Stimulated activated CD4-positive, alpha-beta T cell treated with anti-CD3 and anti-CD28 coated beads, Interleukin-12 subunit alpha, Interleukin-12 subunit beta, amount 100 ng/mL, for 48 hours (primary cell): ENCODE measurements at places on chromosomes 5 and 9.

GRCh38 chr5:56680731-56681130 lies 134.6 kb upstream of the MAP3K1 start:
- no peak for DNase-seq

GRCh38 chr9:125146247-125146646 lies 2.9 kb upstream of the SCAI start:
- no peak for DNase-seq

DNA sequence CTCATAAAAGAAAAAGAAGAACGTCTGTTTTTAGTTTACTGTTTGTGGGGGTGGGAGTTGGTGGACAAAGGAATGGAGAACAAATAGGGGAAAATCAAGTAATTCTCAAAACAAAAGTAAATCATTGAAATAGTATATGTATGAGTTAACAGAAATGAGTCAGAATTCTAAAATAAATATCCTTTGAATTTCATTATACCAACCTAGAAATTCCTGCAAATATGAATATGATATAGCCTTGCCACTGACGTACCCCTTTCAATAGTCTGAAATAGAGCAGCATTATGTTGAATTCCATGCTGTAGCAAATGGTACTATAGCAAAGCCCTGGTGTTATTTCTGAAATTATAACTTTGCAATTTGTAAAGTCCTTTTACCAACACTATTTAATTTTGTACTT lies 29.6 kb upstream of the DTWD2 start:
- no peak for DNase-seq

- DNase-seq, result peak; percentile 65
Measured at GRCh38 chr9:130701059-130702022, 7.8 kb downstream of the EXOSC2 start.

- DNase-seq, result no peak
Measured at GRCh38 chr9:13729955-13730354, 450.5 kb upstream of the MPDZ start.

DNA sequence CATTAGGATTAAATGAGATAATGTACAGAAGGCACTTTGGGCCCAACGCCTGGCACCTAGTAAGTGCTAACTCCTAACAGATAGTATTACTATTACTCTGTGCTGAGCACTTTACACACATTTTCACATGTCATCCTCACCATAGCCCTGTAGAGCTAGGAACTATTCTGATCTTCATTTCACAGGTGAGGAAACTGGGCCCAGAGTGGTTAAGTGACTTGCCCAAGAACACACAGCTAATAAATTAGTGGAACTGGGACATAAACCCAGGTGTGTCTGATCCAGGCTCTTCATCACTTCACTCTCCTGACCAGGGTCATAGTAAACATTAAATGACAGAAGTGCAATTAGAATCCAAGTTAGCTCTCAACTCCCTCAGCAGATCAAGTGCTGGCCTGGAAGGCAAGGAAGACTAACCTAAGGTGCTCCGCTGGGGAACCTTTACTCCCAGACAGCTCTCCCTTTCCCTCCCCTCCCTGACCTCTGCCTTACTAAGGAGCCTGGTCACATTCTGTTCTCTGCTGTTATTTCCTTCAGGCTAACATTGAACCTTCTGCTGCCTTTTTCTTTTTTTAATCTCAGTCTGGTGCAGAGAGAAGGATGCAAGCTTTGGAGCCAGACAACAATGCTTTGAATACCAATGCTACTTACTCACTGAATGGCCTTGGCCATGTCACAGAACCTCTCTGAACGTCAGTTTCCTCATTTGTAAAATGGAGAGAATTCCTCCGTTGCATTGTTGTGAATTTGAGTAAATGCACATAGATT lies 4.1 kb upstream of the ADRA1B start:
- no peak for DNase-seq

GRCh38 chr9:98860871-98861293 lies 53.4 kb downstream of the GALNT12 start:
- no peak for DNase-seq

DNA sequence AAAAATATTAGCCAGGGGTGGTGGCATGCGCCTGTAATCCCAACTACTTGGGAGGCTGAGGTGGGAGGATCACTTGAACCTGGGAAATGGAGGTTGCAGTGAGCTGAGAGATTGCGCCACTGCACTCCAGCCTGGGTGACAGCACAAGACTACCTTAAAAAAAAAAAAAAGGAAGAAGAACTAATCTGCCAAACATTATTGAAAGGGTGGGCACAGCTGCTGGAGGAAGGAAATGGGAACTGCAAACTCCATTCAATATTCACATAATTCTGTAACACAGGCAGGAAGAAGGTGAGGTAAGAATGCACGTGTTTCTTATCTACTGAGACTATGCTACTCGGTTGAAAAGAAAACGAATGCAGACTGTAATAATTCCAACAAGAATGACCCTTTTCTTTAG lies 121.1 kb upstream of the GNA14 start:
- DNase-seq, result no peak

DNA sequence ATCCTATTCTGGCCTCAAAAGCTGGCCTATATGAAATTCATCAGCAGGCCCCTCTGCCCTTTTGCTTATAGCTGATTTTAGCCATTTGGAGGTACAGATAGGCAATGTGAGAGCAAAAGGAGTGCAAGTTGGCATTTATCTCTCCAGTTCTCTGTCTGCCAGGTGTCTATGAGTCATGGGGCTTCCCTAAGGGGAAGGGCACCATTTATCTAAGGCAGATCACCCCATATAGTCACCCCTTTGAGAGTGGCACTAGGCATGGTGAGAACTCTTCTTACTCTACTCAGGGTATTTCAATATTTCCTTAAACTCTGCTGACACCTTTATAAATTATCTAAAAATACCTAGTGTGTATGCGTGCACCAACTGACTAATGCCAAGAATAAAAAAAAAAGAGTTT lies 314.7 kb upstream of the CDH6 start:
- no peak for DNase-seq

- no peak for DNase-seq
Measured at GRCh38 chr5:9351546-9351945, 194.3 kb downstream of the SEMA5A start.

GRCh38 chr9:124652203-124652602 lies 118.9 kb downstream of the NR6A1 start:
- no peak for DNase-seq

- DNase-seq, result no peak
Measured at GRCh38 chr9:5801739-5802113, 31.2 kb downstream of the ERMP1 start.

DNA sequence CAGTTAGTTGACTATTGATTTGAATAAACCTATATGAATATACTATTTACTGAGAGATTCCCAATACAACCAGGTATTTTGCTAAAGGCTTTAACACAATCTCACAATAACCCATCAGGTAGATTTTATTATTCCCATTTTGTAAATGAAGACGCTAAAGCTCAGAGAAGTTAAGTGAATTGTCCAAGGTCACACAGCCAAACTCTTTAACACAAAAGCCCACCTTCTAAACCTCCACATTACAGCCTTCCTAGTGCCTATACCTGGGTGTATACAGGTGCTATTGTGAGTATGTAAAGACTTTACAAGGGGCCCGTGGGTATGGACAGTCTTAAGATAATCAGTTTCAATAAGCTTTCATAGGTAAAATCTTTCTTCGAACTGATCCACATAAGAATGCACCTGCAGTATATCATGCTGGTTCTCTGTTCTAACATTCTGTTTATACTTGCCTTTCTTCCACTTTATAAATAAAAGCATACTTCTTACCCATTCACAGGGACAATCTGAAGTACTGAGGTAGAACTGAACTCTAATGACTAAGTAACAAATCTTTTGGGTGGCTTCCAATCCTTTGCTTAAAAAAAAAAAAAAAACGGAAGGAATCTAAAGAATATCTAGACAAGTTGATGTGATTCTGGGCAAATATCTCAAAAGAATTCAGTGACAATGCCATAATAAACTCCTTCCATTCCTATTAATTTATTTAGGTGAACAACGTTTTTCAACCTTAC lies 59.1 kb downstream of the PJA2 start:
- no peak for DNase-seq

- no peak for DNase-seq
Measured at GRCh38 chr5:72248410-72248981, 71.5 kb downstream of the MRPS27 start.

DNA sequence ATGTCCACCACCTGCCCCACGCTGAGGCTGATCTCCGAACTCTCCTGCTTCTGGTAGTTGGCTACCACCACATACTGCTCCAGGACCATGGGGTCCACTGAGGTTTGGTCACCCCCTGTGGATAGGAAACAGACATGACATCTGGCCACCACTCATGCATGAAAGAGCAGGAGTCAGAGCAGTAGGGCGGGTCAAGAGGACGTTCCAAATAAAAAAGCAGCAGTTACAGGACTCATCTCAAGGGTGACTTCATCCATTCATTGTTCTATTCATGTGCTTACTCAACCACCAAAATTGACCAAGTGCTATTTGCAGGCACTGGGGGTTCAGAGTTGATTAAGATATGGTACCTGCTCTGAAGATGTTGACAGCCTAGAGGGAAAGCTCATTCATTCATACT lies 79.2 kb upstream of the UBTD2 start:
- no peak for DNase-seq

DNA sequence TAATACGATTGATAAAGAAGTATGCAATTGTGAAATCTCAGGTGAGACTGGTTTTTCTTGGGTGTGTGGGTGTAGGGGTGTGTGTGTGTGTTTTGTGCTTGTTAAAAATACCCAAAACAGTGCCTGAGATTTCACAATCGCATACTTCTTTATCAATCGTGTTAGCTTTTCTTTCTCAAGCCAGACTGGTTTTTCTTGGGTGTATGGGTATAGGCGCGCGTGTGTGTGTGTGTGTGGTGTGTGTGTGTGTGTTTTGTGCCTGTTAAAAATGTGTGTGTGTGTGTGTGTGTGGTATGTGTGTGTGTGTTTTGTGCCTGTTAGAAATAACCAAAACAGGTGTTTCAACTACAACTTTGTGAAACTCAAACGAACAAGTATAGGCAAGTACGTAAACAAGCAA lies 53.7 kb downstream of the CERT1 start:
- no peak for DNase-seq

- DNase-seq, result no peak
Measured at GRCh38 chr5:59293700-59294099, 599.8 kb downstream of the PDE4D start.
